ENCODE measurements at places on chromosomes 6 and 20. TPM values are rescaled to one million over a fixed set of nuclear protein-coding genes. Genes with fewer than 3 reads are reported as not detected.

Gene TMEM200A
- 1.0 TPM for total RNA-seq

Gene LY86
- 2.3 TPM for total RNA-seq

GRCh38 chr6:104526376-104526775, 333.3 kb downstream of the HACE1 start:
- peak; percentile 13 for DNase-seq
- no peaks in the 10 kb centered on the region for H3K36me3 ChIP-seq
- peaks cover 16% of the 10 kb centered on the region for H3K4me1 ChIP-seq
- no peaks in the 10 kb centered on the region for H3K27me3 ChIP-seq

DNA sequence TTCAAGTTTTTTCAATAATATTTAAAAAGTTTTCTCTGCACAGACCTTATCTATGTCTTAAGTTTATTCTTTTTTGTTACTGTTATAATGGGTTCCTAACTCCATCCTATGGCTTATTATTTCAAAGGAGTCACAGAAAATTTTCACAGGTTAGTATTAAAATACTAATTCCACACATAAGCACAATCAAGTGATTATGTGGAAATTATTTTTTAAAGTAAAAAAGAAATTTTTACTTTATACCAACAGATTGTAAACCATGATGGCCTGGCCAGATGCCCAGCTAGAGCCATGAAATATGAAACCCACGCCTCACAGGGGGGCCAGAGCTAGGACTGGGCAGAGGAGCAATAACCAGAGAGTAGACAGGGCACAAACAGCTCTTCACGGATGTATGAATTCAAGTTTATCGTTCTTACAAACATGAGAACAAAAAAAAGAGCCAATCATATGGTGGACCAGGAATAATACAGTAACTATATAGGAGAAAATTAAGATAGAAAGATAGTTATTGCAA, 34.0 kb downstream of the NUDT3 start:
- no peak for DNase-seq
- H3K4me1 ChIP-seq = peaks cover 17% of the 10 kb centered on the region
- no peaks in the 10 kb centered on the region for H3K27me3 ChIP-seq
- no peak overlapping the region for H3K4me3 ChIP-seq
- no peak overlapping the region for H3K27ac ChIP-seq

DNA sequence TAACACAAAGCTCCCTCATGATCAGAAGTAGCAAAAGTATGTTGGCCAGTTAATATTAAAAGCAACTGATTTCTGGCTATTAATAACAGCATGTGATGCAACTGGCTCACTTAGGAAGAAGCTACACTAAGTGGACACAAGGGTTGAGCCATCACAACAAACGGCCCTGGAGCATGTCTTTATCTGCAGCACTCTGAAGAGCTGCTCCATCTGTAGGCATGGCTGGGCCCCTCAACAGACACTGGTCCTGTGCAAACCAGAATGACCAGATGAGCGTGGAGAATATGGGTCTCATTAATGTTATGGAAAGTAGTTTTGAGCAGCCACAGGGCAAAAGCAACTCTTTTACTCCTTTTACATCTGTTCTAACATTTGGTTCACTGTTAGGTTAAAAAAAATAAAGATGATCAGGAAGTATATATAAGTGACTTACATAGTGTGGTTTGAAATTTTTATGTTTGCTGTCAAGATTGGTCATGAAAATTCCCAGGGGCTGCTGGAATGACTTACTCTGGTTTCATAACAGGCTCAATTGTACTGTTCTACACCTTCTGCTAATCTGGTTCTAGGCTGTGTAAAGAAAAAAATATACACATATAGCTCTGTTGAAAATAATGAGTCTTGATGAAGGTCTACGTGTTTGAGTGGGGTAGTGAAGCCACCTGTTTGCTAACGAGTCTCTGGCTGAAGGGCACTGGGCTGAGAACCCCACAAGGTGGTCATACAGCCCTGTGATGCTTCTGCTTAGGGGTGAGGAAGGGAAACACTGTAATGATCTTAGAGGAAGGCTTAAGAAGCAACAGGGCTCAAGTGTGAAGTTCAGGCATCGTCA, 58.1 kb downstream of the INSM1 start:
- H3K36me3 ChIP-seq = peaks cover 2% of the 10 kb centered on the region
- no peak for DNase-seq
- no peaks in the 10 kb centered on the region for H3K27me3 ChIP-seq
- H3K4me3 ChIP-seq = no peak overlapping the region
- H3K4me1 ChIP-seq = no peaks in the 10 kb centered on the region
- no peak overlapping the region for H3K27ac ChIP-seq

Data from body of pancreas (tissue), 4 donors.